ENCODE measurements at places on chromosomes 11 and 22. TPM values are rescaled to one million over a fixed set of nuclear protein-coding genes. Genes with fewer than 3 reads are reported as not detected.
A peak's percentile ranks its signal among the peaks of the same experiment; 100 is the strongest.

GRCh38 chr11:133041928-133042882 is 490.1 kb downstream of the OPCML start:
- DNase-seq: no peak

DNA sequence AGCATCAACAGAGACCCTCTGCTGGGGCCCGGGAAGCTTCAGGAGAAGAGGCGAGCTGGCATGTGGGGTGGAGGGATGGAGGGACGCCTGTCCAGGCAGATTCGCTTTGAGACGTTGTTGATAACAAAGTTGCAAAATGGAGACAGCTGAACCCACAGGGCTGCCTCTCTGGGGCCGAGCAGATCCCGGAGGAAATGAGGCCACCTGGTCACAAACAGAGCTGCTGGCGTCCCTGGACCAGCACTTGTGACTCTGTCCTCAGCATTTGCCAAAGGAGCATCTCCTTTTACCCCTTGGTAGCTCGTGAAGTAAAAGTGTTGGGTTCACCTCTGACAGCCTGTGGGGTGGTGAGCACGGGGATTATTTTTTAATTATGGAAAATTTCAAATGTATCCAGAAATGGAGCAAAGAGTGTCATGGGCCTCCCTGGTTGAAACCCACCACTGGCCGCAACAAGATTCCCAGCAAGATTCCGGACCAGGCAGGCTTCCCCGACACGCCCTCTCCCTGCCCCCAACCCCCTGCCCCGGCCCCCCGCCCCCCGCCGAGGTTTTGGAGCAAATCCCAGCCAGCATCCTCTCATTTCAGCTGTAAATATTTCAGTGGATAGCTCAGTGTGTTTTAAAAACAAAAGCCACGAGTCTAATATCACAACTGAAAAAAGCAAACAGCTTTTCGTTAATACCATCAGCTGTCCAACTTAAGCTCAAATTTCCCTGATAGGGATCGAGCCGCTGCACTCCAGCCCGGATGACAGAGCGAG is 20.3 kb downstream of the GRAMD4 start:
- DNase-seq: peak; percentile 75

DNA sequence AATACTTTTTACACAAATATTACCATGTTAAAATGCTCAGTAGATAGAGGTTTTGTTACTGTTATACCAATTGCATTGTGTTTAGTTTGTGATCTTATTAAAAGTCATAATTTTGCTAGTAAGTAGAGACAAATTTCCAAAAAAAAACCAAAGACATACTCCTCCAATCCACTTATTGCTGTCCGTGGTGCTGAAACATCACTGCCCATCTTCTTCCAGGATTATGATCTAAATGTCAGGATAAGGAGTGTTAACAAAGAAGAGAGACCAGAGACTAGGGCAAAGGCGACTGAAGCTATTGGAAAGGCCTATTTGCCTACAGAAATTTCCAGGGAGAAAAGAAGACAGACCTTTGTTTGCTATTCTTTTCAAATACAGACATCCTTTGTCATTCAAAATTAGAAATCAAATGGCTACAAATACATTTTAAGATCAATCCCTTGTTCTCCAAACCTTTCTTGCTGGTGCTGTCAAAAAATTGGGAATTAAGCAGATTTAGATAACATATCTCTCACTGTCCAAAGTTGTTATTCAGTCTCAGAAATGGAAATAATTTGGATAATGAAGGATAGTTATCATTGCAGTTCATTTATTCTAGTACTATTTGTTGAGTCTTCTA is 199.7 kb downstream of the C11orf91 start:
- no peak for DNase-seq

Gene OR52E8
- total RNA-seq: not detected

DNA sequence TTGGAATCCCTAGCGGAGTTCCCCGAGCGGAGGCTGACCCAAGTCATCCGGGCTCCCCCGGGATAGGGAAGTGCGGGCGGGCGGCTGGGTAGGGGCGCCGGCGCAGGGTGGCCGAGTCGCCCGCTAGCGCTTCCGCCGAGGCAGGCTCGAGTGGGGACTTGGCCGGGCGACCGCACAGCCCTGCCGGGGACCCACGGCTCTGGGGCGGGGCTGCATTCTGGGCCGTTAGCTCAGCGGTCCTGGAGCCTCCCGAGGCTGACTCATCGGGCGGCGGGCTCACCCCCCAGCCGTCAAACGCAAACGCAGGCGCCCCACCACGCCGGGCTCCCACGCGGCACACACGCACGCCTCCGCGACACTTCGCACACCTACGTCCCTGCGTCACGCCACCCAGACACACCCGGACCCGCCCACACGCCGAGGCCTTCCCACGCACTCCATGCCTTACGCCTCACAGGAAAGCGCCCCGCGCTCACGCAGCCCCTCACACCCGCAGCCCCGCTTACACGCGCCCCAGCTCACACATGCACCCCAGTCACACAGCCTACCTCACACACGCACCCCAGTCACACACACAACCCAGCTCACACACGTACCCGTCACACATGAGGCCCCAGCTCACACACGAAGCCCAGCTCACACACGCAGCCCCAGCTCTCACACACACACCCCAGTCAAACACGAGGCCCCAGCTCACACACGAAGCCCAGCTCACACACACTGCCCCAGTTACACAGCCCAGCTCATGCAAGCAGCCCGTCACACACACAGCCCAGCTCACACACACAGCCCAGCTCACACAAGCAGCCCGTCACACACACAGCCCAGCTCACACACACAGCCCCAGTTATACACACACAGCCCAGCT is 1.2 kb downstream of the PHLDB1 start:
- peak; percentile 67 for DNase-seq

GRCh38 chr11:15673408-15673831 is 558.7 kb downstream of the INSC start:
- no peak for DNase-seq

DNA sequence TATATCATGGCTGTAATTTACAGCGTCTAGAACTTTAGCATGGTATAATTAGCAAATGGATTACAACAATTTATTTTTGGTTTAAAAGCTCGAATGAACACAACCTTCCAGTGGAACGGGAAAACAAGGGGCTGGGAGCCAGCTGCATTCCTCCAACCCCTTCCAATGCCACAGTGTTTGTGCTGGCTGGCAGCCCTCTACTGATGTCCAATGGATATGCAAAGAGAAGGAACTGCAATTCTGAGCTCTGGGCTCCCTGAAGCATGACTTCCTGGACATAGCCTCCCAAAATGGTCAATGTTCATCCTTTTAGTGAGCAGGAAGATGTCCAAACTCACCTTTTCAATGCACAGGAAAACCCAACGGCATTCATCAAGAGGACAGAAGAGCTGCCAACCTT is 288.3 kb downstream of the TENM4 start:
- no peak for DNase-seq

Gene KRTAP5-1
- total RNA-seq: not detected

DNA sequence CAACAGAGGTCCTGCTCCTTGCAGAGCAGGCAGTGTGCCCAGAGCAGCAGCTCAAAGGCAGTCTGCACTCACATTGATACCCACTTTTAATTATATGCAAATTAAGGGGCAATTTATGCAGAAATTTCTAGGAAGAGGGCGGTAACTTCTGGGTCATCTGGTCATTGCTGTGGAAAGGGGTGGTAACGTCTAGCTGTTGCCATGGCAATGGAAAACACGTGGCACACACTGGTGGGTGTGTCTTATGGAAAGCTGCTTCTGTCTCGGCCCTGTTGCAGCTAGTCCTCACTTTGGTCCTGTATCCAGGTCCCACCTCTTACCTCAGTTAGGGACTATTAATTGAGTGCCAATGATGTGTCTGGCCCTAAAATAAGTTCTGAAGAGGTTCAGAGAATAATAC is 36.8 kb downstream of the BARX2 start:
- DNase-seq: no peak

All from gastrocnemius medialis (tissue), 4 donors.